Chondrocyte (in vitro differentiated cells): ENCODE measurements at places on chromosomes 13 and 19. TPM values are rescaled to one million over a fixed set of nuclear protein-coding genes. Genes with fewer than 3 reads are reported as not detected.

DNA sequence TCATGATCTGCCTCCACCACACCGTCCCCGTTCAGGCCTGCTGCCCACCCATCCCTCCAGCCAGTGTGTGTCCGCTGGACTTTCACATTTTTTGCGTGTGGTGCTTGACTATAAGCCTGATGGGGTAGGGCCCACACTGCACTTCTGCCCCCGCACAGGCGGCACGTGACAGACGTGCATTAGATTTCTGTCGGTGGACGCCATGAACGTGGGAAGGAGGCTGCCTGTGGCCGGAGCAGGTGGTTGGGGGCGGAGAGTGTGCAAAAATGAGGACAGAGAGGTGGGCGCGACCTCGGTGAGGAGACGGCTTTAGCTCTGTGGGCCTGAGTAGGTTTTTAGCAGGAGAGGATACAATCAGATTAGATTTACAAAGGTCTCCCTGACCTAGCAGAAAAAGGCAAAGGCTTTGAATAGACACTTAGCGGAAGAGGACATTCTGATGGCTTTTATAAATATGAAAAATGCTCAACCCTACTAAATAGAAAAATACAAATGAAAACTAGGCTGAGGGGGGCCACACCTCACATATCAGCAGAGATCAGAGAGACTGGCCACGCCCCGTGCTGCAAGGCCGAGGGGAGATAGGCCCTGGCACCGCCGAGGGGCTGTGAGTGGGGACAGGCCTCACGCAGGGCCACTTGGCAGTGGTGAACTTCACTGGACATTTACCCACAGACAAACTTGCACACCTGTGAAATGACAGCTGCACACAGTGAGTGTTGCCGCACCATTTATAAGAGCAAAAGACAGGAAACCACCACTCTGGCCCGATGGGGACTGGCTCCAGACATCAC is 25.4 kb downstream of the PAK4 start:
- no peak for DNase-seq

B3GNT3 gene
- total RNA-seq: not detected in 3 replicates

MATK gene
- total RNA-seq: not detected in 3 replicates

ZNF441 gene
- total RNA-seq: 4.9 to 5.8 TPM (median 5.6 TPM) in 3 replicates

DNA sequence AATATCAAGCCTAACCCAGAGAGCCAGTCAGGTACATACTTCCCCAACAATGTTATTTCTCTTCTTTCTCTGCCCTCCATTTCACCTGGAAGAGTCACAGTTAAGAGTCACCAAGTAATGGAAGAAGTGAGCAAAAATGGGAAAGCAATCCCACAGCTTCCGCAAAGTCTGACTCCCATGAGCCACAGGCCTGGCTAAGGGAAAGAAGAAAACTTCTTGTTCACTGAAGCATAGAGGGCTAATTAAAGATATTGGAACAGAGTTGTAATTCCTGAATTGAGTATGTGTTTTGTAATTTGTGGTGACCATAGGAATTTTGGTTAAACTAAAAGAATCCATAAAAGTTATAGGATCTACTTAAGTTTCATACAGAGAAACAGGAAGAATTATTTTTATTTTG is 830.9 kb upstream of the PCDH20 start:
- no peak for DNase-seq
